Caudate nucleus (tissue), 63 donors: ENCODE measurements at places on chromosomes 4 and X.

DNA sequence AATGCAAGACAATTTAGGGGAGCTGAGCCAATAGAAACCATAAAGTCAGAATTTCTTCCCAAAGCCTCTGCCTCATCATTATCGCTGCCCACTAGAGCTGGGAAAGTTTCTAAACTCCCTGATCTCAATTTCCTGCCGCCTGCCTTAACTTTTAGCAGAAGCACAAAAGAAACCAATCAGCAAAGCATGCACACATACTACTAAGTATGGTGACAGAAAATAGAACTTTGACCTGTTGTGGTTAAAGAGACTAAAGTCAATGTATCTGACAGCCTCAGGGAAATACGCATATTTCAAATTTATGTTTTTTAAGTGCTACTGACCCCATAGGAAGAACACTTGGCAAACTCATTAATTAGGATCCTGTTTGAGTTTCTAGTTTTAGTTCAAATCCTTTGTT lies 10.1 kb downstream of the STK26 start:
- DNase-seq = no peak

- no peak for DNase-seq
These were observed 109.6 kb downstream of the EFNB1 start for GRCh38 chrX:68938244-68939004.

GRCh38 chrX:140586951-140587350 lies 82.1 kb upstream of the SOX3 start:
- no peak for DNase-seq

GRCh38 chrX:107521877-107522586 lies 72.6 kb downstream of the FRMPD3 start:
- no peak for DNase-seq

GRCh38 chr4:105967058-105967658 lies 71.9 kb downstream of the NPNT start:
- DNase-seq = no peak

GRCh38 chr4:84401701-84402306 lies 97.3 kb downstream of the NKX6-1 start:
- DNase-seq = no peak

DNA sequence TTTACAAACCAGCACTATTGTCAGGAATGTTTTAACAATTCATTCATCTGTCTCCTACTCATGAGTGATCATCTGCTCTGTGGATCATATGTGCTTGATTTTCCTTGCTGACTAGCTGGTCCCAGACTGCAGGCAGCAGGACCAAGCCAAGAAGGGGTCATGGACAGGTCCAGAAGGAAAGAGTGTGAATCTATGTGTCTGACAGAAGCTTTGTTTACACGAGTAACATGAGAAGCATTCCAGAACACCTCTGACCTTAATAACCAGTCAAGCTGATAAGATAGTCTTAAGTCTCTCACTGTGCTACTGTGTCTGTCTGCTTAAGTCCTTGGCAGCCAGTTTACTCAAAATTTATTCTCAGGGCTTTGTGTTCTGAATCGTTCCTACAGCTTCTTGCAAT lies 39.0 kb downstream of the GUCY1A1 start:
- DNase-seq = no peak

GRCh38 chr4:26863512-26863911 lies 2.9 kb downstream of the STIM2 start:
- DNase-seq = no peak
